ENCODE measurements at places on chromosomes 11 and 22.

DNA sequence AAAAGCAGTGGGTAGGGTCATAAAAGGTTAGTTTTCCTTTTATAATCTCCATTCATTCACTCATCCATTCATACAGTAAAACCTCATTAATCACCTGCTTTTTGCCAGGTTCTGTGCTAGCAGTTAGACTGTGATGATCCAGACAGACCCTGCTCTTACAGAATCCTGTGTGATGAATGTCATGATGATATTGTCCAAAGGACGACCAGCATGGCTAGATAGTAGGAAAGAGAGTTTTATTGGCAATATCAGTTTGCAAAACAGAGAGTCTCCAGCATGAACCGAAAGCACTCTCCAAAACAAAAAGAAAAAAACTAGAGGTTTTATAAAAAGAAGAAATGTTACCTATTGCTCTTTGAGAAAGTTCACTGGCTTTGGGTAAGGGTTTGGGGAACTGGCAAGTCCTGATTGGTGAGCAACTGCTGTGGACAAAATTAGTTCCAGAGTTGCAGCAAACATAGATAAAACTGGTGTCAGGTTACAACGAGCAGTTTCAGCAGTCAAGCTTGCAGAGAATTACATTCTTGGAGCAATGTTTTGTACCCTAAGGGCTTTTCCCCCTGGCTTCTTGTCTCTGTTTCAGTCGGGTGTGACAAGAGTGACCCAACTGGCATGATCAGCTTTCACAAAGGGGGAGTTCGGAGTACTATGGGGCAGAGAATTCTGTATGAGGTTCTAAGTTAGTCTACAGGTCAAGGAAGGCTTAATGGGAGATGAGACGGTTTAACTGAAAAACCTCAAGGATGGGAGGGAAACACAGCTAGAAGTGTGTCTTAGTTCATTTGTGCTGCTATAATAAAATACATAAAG, 58.3 kb downstream of the HSD17B12 start:
- no peak for DNase-seq

- peak; percentile 59 for DNase-seq
These were observed 740 bp downstream of the EML3 start for GRCh38 chr11:62611705-62612365.

- DNase-seq: no peak
These were observed 13.0 kb downstream of the GUCD1 start for GRCh38 chr22:24541681-24542515.

GRCh38 chr22:20279662-20280134, 11.6 kb upstream of the RTN4R start:
- no peak for DNase-seq

DNA sequence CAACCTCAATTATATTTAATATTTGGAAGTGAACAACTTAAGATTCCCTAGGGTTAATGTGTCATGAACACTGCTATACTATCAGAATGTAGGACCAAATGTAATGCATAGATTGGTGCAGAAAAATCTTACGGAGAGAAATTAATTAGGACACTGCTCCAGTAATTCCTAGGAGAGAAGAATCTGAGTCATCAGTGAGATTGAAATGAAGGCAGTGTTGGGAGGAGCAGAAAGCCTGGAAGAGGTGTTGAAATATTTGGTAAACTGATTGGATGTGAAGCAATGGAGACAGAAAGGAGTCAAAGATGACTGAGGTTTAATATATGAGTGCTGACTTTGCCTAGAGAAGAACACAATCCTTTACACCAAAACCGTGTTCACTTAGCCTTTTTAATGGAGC, 836.0 kb downstream of the FAM181B start:
- DNase-seq: no peak

GRCh38 chr22:21714786-21715185, 20.8 kb downstream of the YPEL1 start:
- no peak for DNase-seq

- DNase-seq: peak; percentile 4
These were observed 146.5 kb upstream of the RAG2 start for GRCh38 chr11:36744375-36745168.

DNA sequence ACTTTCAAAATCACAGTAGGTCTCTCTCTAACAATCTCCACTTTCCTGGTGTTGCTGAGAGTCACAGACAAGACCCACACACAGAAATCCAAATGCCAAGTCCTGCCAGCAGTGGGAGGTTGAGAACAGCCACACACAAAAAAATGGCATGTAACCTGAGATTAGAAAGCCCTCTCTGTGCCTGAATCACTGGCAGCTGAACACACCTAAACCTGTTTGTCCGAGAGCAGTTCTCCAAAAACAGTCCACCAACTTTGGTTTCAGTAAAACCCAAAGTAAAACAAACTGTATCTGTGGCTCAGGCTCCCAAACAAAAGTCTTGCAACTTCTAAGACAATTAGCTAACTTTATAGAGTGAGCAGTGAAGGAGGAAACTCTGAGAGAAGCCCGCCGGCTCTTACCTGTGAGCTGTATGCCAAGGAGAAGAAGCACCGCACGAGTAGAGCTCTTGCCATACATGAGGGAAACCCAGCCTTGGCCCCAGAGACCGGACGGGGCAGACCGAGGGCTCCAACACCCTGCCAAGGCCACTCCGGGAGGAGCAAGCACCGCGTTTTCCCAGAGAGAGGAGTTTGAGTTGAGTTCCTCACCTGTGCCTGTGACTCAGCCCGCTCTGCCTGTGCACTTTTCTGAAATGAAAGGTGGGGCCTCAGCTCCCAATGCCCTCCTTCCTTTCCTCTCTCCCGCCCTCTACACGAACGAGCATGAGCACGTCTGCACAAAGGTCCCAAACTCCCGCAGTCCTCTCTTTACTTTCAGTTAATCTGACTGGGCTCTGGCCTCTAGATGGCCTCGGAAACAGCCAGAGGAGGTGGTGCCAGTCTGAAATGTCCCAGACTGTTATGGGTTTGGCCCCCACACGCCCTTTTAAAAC, at the start of gene MPZL2:
TSS of gene MPZL2 (minus strand) at position 603 of the 874 bp plus-strand sequence. CDS start at position 459, 144 bp downstream.
- no peak for DNase-seq

DNA sequence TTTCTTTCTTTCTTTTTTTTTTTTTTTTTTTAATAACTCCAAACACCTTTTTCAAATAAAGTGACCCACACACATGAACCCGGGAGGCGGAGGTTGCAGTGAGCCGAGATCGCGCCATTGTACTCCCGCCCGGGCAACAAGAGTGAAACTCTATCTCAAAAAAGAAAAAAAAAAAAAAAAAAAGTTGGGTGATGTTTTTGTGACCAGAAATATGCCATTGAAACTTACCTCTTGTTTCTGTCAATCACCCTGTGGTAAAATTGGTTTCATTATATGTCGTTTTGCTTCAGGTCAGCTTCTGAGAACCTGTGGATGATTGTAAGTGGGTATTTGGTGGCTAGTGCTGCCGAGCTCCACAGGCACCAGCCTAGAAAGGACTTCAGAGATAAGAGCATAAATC, 238.8 kb downstream of the TBC1D22A start:
- DNase-seq: no peak

GRCh38 chr11:21582791-21583190, 610.1 kb upstream of the ANO5 start:
- no peak for DNase-seq

DNA sequence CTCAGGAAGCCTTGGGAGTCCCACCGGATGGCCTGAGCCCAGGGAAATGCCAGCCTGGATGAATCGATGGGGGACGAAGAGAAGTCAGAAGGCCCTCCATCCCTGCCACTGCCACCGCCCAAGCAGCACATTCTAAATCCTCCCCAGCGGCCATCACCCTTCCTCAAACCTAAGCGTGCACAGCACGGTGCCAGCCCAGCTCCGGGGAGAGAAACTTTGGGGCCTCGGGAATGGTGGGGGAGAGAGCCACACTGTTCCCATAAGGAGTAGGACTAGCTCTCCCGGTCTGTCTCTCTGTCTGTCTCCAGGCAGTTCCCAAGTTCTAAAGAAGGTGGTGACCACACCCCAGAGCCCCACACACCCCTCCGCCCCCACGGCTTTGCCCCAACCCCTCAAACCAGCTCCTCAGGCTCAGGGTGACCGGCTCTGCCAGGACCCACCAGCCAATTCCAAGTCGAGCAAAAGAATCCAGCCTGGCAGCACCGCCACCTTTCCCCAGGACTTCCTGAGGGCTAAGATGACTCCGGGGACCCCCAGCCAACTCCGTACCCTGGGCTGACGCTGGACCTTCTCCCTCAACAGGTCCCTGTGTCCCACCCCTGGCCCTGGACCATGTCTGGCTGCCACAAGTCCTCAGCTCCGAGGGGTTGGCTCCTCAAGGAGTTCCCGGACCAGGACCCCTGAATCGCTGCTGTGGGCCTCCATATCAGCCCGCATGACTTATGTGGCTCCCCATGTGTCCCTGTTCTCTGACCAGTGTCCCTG, 2.7 kb downstream of the AHNAK start:
- DNase-seq: no peak

- DNase-seq: no peak
These were observed 33.3 kb upstream of the ADSL start for GRCh38 chr22:40313007-40313406.

GRCh38 chr11:117903505-117904382, 25.5 kb downstream of the TMPRSS13 start:
- no peak for DNase-seq

GRCh38 chr11:130379276-130379675, 49.1 kb downstream of the ADAMTS8 start:
- no peak for DNase-seq

DNA sequence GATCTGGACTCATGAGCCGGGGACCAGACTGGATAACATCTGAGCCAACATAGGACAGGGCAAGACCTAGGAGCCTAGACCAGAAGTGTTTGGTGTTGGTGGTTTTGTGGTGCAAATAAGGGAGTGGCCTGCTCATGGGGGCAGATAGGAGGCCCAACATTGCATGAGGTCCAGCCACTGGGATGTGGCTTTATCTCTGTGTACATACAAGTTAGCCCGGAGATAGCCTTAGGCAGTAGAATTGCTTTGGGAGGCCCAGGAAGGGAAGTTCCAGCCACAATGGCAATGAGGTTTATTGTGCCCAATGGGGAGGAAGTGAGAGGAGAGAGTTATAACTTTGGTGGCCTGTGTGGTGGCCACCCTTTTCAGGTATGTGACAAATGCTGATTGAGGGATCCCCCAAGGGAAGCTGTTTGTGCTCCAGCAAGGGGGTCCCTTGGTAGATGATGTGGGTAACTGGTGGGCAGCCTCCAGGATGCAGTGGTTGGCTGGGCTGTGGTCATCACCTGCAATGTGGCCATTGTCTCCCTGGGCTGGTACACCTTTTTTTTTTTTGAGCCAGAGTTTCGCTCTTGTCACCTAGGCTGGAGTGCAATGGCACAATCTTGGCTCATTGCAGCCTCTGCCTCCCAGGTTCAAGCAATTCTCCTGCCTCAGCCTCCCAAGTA, 6.4 kb downstream of the LMO2 start:
- DNase-seq: no peak

GRCh38 chr22:34950489-34950888, 115.5 kb upstream of the ISX start:
- no peak for DNase-seq
